Activated CD8-positive, alpha-beta T cell treated with anti-CD3 and anti-CD28 coated beads for 36 hours (primary cell): ENCODE measurements at places on chromosomes 2 and 18. TPM values are rescaled to one million over a fixed set of nuclear protein-coding genes. Genes with fewer than 3 reads are reported as not detected.

Gene FEV
- not detected for total RNA-seq

Gene SRD5A2
- not detected for total RNA-seq

Gene ELOA2
- total RNA-seq = not detected

Gene NGEF
- total RNA-seq = 0.63 TPM

Gene ANTXR1
- 0.09 TPM for total RNA-seq

Gene KYNU
- not detected for total RNA-seq

Gene CTNNA2
- total RNA-seq = not detected

Gene ACTG2
- total RNA-seq = 0.11 TPM

Gene EML6
- total RNA-seq = 1.7 TPM

Gene NMUR1
- not detected for total RNA-seq

Gene SERPINB3
- total RNA-seq = not detected

Gene LINC00305
- total RNA-seq = not detected

Gene RNF125
- total RNA-seq = 19.1 TPM
